ENCODE measurements at places on chromosomes 5 and 9.

DNA sequence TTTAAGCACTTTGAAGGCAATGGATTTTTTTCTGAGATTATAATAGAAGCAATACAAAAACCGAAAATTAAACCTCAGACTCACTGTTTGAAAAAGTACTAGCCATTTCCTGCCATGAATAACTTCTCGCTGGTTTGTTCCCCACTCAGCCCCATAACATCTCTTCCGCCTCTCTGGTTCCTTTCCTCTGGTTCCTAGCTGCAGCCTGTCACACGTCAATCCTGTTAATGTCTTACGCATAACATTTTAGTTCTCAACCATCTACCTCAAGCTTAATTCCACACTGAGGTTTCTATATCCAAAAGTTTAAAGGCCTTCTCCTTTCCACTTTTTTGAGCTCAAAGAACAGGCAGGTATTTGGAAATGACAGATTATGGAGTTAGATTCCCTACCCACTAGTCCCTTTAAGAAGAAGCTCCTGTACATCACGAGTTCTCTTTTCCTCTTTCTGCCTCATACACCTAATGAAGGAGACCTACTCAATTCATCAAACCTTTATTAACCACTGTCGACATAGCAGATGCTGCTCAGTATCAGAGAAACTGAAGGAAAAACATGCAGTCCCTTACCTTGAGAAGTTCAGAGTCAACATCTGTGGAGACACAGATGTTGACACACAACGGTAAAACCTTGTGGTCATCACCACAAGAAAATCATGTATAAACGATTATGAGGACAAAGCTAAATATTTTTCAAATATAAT is 243.0 kb upstream of the PTGER4 start:
- DNase-seq: no peak

- DNase-seq: no peak
These were observed 559 bp downstream of the SLC38A9 start for GRCh38 chr5:55711507-55712022.

DNA sequence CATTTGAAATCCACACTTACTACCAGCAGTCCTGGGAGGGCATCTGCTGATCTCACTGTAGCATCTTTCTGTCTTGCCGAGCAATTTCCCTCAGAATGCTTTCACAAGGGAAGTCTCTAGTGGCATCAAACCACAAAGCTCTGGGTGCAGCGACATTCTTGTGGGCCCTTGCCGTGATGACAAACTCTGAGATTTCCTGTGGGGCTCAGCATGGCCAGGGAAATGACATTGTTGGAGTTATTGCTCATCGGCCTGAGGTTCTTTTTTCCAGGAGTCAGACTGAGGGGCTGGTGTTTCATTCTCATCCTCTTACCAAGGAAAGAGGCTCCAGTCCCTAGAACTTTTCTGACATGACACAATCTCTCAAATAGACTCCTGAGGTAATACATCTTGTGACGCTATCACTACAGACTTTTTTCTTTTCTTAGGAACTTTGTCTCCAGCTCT is 51.4 kb downstream of the PFDN1 start:
- peak; percentile 53 for DNase-seq

DNA sequence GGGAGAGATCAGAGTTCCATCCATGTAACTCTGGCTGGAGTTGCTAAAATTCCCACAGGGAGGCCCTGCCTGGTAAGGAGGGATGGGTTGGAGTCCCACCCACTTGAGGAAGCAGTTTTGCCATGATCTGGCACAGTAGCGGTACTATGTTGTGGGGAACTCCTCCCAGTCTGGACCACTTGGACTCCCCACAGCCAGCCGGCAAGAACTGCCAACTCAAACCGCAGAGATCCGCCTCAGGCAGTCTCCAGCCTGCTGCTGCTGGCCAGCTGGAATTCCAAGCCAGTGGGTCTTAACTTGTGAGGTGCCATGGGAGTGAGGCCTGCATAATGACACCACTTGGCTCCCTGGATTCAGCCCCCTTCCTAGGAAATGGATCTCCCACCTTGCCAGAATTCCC is 151.9 kb downstream of the NDUFS4 start:
- DNase-seq: no peak

DNA sequence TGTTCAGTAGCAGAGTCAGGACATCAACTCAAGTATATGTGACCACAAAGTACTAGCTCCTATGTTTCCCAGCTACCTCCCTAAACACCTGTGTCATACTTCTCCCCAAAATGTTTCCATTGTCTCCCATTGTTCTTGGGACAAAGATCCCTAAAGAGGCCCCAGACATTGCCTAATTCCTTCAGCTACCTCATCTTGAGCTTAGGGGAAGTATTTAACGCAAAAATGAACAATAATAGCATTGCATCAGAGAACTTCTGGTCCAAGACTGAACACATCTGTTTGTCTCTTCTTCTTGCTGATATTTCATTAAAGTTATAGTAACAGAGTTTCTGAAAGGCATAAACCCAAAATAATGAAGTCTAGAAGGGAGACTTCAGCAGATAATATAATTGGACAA is 430.8 kb downstream of the MTRR start:
- no peak for DNase-seq
